NCI-H1930 (cell line): ENCODE measurements at places on chromosomes 2 and 18.

DNA sequence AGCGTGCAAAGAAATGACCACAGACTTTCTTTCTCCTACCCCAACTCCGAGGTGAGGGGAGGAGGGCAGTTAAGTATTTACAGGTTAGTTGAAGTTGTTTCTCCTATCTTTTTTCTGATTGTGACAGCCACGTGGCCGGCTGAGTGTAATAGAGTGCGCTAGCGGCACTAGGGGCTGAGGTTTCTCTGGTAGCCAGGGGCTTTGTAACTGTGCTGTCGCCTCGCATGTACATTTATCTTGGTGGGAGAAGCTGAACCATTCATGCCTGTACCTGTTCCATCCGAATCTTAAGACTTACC is 214.1 kb upstream of the STON1 start:
- DNase-seq, result no peak

- no peak for DNase-seq
Observed at GRCh38 chr2:38439863-38440262, 62.8 kb upstream of the ATL2 start.

- DNase-seq, result no peak
Observed at GRCh38 chr2:171241771-171242170, 81.1 kb upstream of the TLK1 start.

- DNase-seq, result no peak
Observed at GRCh38 chr2:6545795-6546194, 319.9 kb downstream of the CMPK2 start.

GRCh38 chr2:60516826-60517225 is 36.6 kb downstream of the BCL11A start:
- no peak for DNase-seq

DNA sequence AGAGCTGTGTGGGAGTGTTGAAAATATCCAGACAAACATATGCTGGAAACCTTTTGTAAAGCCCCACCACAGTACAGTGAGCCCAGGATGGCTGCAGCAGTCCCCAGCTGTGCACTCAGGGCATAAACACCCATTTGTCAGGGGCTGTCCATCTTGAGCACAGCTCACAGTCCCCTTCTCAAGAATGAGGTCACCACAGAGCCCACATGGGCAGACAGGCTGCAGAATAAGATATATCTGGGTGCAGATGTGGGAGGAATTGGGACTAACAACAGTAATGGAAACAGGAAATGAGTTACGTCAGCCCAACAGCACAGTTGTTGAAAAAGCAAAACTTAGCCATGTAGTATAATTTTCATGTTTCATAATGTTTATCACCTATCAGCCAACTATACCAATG is 219.6 kb downstream of the ETAA1 start:
- DNase-seq, result no peak

- DNase-seq, result no peak
Observed at GRCh38 chr18:11324510-11324909, 175.1 kb upstream of the PIEZO2 start.

DNA sequence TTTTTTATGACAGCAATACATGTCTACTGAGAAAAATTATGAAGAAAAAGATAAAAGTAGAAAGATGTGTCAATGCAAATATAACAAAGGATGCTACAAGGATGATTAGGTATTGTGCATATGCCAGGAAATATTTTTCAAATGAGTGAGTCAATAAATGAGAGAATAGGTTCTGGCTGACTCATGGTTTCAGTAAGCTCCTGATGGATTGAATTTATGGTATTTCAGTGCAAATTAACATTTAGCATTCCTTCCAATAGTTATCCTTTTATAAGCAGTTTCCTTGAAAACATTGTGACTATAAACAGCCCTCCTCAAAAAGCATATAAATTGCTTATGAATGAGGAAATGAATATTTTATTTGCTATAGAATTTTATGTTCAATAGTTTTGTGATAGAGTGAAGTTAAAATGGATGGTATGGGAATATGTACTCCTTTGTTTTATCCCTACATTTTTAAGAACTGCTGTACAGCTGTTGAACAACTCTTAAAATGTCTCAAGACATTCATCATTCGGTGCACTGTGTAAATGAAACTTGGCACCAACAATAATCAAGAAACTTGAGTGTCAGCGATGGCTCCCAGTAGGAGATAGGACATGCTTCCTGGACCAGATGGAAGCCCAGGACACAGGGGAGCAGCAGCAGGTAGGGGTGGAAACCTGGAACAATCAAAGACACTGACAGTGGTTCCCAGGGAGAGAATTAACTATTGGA is 144.7 kb downstream of the PMAIP1 start:
- DNase-seq, result no peak

GRCh38 chr2:239475161-239476028 is 74.6 kb upstream of the HDAC4 start:
- DNase-seq, result no peak

DNA sequence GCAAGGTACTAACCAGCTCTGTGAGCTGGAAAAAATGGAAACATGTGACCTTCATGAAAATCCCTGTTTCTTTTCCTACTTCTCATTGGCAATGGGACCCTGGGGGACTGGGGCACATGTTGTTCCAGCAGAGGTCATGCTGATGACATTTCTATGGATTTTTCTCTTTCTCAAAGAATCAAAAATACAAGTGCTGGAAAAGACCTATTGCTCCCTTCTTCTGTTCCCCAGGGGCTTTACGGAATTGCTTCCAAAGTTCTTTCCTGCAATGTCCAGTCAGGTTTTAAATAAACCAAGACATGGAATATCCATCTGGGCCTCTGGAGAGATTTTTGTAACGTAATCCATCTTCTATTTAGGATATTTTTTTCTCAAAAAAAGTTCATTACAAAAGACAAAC is 1006.1 kb upstream of the CELF4 start:
- DNase-seq, result no peak

- DNase-seq, result no peak
Observed at GRCh38 chr2:119231975-119232665, 8.5 kb downstream of the STEAP3 start.

- no peak for DNase-seq
Observed at GRCh38 chr18:3721771-3722648, 272.0 kb downstream of the TGIF1 start.

GRCh38 chr2:188997263-188997662 is 23.1 kb downstream of the COL3A1 start:
- DNase-seq, result no peak

DNA sequence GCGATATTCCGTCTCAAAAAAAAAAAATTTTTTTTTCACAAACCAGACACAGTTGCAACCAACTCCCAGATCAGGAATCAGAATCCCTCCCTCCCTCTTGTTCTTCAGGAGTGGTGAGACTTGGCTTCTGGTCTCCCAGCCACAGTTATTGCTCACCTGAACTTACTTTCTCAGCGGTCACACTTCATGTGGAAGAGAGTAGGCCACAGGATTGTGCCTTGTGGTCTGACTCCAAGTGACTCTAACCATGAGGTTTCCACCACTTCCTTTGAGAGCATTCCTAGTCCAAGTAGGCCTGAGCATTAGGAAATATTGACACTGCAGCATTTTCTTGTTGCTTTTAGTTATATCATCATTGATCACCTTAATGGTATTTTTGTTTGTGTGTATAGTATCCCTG is 12.1 kb downstream of the FMNL2 start:
- DNase-seq, result no peak

GRCh38 chr2:178295906-178296305 is 101.6 kb downstream of the OSBPL6 start:
- no peak for DNase-seq

GRCh38 chr2:191321861-191322662 is 76.9 kb downstream of the MYO1B start:
- DNase-seq, result no peak

DNA sequence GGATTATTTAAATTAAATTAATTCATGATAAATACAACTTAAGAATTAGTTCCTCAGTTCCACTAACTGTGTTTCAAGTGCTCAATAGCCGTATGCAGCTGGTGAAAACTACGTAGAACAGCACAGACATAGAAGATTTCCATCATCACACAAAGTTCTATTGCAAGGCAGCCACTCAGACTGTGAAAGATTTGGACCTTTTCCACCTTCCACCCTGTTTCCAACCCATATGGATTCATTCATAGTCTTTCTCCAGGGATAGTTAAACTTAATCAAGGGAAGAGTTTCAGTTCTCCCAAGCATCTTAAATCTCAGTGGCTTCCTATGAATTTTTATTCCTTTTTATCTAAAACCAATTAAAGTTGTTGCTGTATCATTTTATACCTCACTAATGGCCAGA is 2030.8 kb downstream of the SUCLG1 start:
- no peak for DNase-seq

- DNase-seq, result no peak
Observed at GRCh38 chr2:40043641-40044040, 264.6 kb upstream of the THUMPD2 start.
